Foreskin melanocyte (primary cell): ENCODE measurements at places on chromosomes 2 and 18.

- no peak for DNase-seq
Measured at GRCh38 chr2:159963700-159964099, 98.7 kb downstream of the PLA2R1 start.

- DNase-seq: peak; percentile 26
Measured at GRCh38 chr2:14826518-14826917, 194.0 kb downstream of the LRATD1 start.

- DNase-seq: no peak
Measured at GRCh38 chr2:48529194-48529593, 760 bp upstream of the STON1 start.

- DNase-seq: no peak
Measured at GRCh38 chr2:112220831-112221230, 34.0 kb downstream of the ZC3H8 start.

DNA sequence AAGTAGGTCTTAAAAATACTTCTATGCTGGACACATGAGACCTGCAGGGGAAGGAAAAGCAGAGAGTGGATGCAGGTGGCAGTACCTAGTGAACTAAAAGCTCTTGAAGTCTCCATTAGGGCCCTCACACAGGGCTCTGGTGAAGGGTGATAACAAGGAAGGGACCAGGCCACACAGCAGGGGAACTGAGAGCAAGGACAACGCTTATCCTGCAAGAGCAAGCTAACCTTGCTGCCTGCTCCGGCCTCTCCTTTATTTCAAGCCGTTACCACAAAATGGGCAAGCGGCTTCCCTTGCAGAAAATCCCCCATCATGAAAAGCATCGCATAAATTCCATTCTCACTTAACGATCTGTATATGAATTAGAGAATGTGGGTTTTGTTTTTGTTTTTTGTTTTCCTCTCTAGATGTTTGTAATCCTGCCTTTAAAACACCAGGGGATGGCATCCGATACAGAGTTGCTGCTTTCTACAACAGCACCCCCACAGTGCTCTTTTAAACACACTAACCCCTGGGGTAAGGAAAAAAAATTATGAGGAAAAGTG, 64.5 kb downstream of the CACNB4 start:
- DNase-seq: no peak
